ENCODE measurements at places on chromosomes 5 and 9.

- no peak for DNase-seq
Observed at GRCh38 chr9:127455324-127455992, 4.1 kb downstream of the LRSAM1 start.

- DNase-seq: no peak
Observed at GRCh38 chr5:100550531-100551051, 15.4 kb downstream of the FAM174A start.

- DNase-seq: no peak
Observed at GRCh38 chr5:60299944-60300343, 400.0 kb downstream of the DEPDC1B start.

- DNase-seq: no peak
Observed at GRCh38 chr5:102589661-102590060, 90.9 kb upstream of the SLCO6A1 start.

DNA sequence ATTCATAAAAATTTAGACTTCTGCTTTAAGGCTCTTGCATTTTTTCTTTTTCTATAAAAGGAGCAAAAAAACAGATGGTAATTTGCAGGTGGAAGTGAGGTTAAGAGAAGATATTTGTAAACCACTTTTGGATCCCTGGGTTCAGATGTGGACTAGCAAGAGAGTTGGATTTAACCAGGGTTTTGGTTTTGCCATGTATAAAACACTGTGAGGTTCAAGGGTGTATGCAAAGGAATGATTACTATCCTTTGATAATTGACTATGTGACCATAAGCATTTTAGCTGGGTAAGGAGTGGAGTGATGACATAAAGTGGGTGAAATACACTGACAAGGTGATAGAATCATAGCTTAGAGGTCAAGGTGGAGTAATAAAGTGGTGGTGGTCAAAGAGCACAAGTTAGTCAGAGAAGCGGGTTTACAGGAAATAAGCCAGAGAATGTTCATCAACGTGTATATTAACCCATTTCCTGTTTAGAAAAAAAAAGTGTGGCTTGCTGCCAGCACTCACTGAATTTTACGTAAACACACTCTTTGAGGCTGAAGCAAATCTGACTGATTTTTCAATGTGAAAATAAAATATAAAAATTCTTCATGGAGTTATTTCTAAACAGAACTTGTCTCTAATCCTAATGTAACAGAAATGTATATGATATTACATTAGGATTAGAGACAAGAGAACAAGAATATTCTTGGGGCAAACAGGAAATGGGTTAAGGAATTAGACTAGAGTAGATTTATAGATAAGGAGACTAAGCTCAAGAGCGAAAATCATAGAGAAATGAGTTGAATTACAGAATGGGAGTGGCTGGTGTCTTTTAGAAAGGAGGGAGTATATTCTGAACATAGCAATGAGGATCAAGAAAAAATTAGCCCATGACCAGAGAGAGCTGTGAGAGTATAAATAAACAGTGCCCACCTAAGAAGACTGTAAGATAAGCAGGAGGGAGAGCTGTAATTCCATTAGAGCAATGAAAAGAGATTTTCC, 74.5 kb downstream of the CDKN2A start:
- DNase-seq: no peak

GRCh38 chr5:88503041-88503345, 234.3 kb upstream of the TMEM161B start:
- DNase-seq: no peak

GRCh38 chr9:110880189-110880588, 158.1 kb downstream of the LPAR1 start:
- DNase-seq: no peak

GRCh38 chr9:68507130-68507805, 33.4 kb downstream of the TMEM252 start:
- DNase-seq: no peak

GRCh38 chr9:131585375-131585774, 40.1 kb downstream of the PRRT1B start:
- no peak for DNase-seq

DNA sequence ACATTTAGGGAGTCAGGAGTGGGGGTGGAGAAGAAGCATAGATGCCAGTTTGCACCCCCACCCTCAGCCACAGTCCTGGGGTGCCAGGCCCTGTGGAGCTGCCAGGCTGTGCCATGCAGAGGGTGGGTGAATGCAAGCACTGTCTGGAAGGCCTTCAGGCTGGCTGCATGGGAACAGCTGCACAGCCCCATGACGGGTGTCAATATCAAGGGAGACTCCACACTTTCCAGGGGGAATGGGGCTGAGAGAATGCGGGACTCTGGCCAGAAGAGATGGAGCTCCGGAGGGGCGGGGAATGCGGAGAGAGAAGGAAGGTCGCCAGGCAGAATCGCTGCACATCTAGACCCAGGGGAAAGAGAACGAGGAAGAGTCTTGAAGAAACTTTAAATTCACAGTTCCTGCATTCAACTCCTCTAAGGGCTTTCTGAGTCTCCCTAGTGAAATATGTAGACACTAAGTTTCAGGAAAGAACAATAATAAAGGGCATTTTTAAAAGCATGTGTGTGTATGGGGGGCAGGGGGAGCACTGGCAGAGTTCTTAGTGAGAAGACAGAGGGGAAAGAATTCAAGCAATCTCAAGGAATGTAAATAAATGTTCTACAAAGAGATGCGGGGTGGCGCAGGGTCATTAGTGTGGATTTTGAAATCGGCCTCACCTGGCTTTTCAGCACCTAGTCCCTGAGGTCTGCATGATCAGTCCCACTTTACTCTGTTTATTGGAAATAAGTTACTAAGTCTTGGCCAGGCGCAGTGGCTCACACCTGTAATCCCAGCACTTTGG, 59.1 kb downstream of the BOD1 start:
- no peak for DNase-seq
